Lung (tissue), 17 donors: ENCODE measurements at places on chromosomes 1 and 21.

- DNase-seq = peak; percentile 87
- H3K27me3 ChIP-seq = no peaks in the 10 kb centered on the region
- no peak overlapping the region for H3K27ac ChIP-seq
Measured at GRCh38 chr1:202576816-202577215, 133.4 kb downstream of the SYT2 start.

- no peak overlapping the region for H3K27ac ChIP-seq
- no peaks in the 10 kb centered on the region for H3K4me1 ChIP-seq
- no peak overlapping the region for H3K4me3 ChIP-seq
- DNase-seq = no peak
- peaks cover 10% of the 10 kb centered on the region for H3K36me3 ChIP-seq
- H3K27me3 ChIP-seq = no peaks in the 10 kb centered on the region
Measured at GRCh38 chr1:50516056-50516455, 92.8 kb upstream of the DMRTA2 start.

- no peaks in the 10 kb centered on the region for H3K36me3 ChIP-seq
- no peak overlapping the region for H3K27ac ChIP-seq
- H3K4me3 ChIP-seq = no peak overlapping the region
- DNase-seq = no peak
Measured at GRCh38 chr1:228941666-228942065, 206.4 kb downstream of the RHOU start.

DNA sequence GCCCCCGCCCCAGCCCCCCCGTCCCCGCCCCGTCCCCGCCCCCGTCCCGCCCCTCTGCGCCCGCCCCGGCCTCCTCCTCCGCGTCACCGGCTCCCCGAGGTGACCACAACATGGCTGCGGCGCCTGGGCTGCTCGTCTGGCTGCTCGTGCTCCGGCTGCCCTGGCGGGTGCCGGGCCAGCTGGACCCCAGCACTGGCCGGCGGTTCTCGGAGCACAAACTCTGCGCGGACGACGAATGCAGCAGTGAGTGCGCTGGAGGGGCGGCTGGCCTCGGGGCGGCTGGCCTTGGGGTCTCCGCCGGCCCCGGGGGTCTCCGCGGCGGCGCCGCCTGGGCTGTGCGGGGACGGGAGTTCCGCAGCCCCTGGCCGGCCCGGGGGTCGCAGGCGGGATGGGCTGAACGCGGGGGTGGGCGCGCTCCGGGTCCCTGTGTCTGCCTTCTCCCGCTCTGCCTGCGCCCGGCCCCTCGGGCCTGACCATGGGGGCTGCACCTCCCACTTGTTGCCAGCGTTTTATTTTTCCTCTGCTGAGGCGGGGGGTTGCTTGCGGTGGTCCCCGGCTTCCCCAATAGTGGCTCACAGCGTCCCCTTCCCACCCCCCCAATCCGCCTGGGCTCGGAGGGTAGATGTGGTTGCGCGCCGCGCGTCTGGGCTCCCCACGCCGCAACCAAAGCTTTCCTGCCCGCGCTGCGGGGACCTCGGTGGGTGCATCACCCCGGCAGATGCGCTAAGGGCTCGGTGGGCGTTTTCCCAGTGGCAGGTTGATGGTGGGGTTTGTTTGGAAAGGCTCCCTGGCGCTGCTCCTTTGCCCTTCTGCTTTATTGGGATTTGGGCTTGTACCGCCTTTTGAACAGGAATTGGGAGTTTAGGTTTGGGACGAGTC lies at the start of gene MIA3:
MIA3 (plus strand) TSS at position 97 of the 879 bp plus-strand sequence; CDS start at position 111, 14 bp downstream.
- peaks cover 4% of the 10 kb centered on the region for H3K36me3 ChIP-seq
- DNase-seq = peak; percentile 41
- peaks cover 5% of the 10 kb centered on the region for H3K27me3 ChIP-seq
- peak within 1 kb of the TSS; percentile 81 for H3K27ac ChIP-seq

GRCh38 chr1:66381621-66382275 lies 152.2 kb upstream of the SGIP1 start:
- H3K4me1 ChIP-seq = no peaks in the 10 kb centered on the region
- H3K36me3 ChIP-seq = no peaks in the 10 kb centered on the region
- H3K27me3 ChIP-seq = no peaks in the 10 kb centered on the region
- H3K4me3 ChIP-seq = no peak overlapping the region
